Naive thymus-derived CD8-positive, alpha-beta T cell (primary cell): ENCODE measurements at places on chromosomes 7 and 10. TPM values are rescaled to one million over a fixed set of nuclear protein-coding genes. Genes with fewer than 3 reads are reported as not detected.

GRCh38 chr10:127934383-127934782 is 27.5 kb downstream of the PTPRE start:
- DNase-seq: no peak

- DNase-seq: no peak
Measured at GRCh38 chr7:156064971-156065386, 252.7 kb upstream of the SHH start.

- no peak for DNase-seq
Measured at GRCh38 chr10:21584834-21585530, 51.0 kb downstream of the MLLT10 start.

- no peak for DNase-seq
Measured at GRCh38 chr10:66784770-66785169, 141.1 kb upstream of the LRRTM3 start.

ANKIB1 gene
- 9.8 TPM for polyA plus RNA-seq

DNA sequence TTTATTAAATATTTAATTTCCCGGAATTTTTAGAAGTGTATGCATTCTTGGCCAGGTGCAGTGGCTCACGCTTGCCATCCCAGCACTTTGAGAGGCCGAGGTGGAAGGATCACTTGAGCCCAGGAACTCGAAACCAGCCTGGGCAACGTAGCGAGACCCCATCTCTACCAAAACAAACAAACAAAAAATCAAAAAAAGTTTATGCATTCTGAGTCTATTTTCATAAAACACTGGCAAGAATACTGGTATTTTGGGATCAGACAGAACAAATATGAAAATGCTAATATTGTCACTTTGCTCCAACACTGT is 440.8 kb upstream of the FOXK1 start:
- no peak for DNase-seq

NKX6-2 gene
- polyA plus RNA-seq: 0.66 TPM

- DNase-seq: no peak
Measured at GRCh38 chr10:121988361-121989324, at the start of gene TACC2. Gene TACC2, plus strand, starts transcription at chr10:121989163. Its CDS starts 32,819 bp downstream, at chr10:122021982.

GRCh38 chr10:33055625-33056024 is 97.6 kb upstream of the ITGB1 start:
- no peak for DNase-seq

GRCh38 chr7:23470330-23471105 is at the start of gene IGF2BP3:
Gene IGF2BP3, minus strand, starts transcription at chr7:23470491. Its CDS starts 381 bp downstream, at chr7:23470110.
- DNase-seq: no peak
